RWPE1 (cell line): ENCODE measurements at places on chromosomes 11 and 22.

GRCh38 chr11:73155102-73155501, 13.0 kb upstream of the FCHSD2 start:
- no peak for DNase-seq

GRCh38 chr11:122984186-122985011, 2.8 kb upstream of the BSX start:
- DNase-seq: no peak

DNA sequence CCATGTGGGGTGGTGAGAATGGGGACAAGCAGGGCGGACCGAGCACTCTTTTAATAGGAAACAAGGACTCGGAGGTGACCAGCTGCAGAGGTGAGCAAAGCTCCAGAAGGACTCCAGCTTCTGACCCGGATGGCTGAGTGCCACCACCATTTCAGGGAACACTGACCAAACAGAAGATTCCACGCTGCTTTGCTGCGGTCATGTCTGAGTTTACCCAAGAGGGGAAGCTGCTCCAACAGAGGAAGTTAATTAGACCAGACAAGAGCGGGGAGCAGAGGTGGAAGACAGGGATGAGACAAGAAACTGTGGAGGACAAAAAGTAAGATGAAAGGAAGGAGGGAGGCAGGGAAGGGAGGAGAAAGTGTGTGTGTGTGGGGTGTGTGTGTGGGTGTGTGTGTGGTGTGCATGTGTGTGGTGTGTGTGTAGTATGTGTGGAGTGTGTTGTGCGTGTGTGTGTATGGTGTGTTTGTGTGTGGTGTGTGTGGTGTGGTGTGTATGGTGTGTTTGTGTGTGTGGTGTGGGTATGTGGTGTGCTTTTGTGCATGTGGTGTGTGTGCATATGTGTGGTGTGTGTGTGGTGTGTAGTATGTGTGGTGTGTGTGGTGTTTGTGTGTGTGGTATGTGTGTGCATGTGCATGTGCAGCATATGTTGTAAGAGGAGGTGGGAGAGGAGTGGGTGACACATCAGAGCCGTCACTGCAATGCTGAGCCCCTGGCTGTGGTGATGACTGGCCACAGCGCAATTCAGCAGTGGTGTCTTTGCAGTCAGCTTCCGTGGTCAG, 82.2 kb upstream of the AKIP1 start:
- DNase-seq: no peak

- no peak for DNase-seq
Observed at GRCh38 chr11:57210781-57211180, 26.3 kb downstream of the APLNR start.

- DNase-seq: no peak
Observed at GRCh38 chr22:25655371-25655935, 86.5 kb upstream of the MYO18B start.

DNA sequence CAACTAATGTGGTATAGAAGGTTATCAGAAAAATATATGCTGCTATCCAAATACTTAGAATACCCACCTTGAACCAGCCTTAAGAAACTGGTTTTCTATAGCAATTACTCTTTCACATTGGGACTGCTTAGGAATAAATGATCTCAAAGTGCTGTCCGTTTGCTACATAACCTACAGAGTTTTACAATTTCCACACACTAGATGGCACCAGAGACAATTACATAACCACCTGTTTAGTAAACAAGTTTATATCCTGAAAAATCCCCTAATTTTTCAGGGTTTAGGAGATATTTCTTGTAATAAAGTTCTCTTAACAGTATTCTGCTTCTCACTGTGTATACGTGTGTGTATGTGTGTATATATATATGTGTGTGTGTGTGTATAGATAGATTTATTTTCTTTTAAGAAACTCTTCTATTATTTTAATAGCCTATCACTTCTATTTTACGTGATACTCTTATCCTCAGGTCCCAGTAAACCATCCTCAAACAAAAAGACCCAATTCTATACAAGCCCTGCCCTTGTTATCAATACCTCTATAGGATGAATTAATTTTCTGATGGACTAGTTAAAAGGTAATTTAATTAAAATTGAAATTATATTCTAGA, 6.7 kb upstream of the OR5I1 start:
- peak; percentile 3 for DNase-seq

- DNase-seq: no peak
Observed at GRCh38 chr11:33668468-33668825, 32.2 kb downstream of the C11orf91 start.

DNA sequence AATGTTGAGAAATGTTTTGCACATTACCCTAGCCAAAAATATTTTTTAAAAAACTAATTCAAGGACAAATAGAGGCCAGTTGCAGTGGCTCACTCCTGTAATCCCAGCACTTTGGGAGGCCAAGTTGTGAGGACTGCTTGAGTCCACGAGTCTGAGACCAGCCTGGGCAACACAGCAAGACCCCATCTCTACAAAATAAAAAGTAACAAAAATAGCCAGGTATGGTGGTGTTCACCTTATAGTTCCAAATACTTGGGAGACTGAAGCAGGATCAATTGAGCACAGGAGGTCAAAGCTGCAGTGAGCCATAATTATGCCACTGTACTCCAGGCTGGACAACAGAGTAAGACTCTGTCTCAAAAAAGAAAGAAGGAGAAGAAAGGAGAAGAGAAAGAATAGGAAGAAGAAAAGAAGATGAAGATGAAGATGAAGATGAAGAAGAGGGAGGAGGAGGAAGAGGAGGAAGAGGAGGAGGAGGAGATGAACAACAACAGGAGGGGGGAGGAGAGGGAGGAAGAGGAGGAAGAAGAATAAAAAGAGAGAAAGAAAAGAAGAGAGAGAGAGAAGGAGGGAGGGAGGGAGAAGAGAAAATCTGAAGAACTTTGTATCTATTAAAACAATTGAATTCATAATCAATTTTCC, 136.5 kb downstream of the TTC28 start:
- DNase-seq: no peak

- DNase-seq: no peak
Observed at GRCh38 chr11:40508303-40508702, 951.1 kb downstream of the LRRC4C start.

GRCh38 chr22:46106279-46107022, 43.9 kb upstream of the PPARA start:
- DNase-seq: no peak

DNA sequence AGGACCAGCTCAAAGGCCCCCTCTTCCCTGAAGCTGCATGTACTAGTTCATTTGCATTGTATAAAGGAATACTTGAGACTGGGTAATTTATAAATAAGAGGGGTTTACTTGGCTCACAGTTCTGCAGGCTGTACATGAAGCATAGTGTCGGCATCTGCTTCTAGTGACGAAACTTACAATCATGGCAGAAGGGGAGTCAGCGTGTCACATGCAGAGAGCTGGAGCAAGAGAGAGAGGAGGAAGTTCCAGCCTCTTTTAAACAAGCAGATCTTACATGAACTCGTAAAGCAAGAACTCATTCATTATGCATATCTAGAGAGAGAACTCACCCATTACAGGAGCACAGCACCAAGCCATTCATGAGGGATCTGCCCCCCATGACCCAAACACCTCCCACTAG, 7.1 kb upstream of the HMGXB4 start:
- no peak for DNase-seq

DNA sequence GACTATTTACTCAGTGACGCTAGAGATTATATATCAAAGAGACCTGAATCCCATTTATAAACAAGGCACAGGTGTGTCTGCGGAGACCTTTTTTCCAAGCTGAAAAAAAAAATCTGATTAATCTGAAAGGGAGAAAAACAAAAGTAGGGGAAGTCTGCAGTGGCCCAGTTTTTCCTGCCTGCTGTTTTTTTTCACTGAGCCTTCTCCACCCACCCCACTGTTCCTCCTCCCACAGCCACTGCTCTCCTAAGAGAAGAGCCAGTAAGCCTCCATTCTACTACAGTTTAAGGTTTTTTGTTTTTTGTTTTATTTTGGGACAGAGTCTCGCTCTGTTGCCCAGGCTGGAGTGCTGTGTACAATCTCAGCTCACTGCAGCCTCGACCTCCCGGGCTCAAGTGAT, 18.4 kb downstream of the ARFGAP2 start:
- DNase-seq: no peak

- DNase-seq: peak; percentile 59
Observed at GRCh38 chr11:74319139-74319816, 7.8 kb upstream of the P4HA3 start.

DNA sequence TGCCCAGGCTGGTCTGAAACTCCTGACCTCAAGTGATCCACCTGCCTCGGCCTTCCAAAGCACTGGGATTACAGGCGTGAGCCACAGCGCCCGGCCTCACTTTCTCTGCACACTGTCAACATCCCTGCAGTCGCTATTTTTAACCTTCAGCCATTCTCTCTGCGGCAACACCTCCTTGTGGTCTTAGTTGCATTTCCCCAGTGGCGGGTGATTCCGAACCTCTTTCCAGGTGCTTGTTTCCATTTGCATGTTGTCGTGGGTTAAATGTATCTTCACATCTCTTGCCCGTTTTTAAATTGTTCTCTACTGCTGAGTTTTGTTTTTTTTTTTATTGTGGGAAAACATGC, 2.2 kb upstream of the SCT start:
- no peak for DNase-seq

- DNase-seq: no peak
Observed at GRCh38 chr11:96333191-96333719, 9.7 kb downstream of the MAML2 start.

- DNase-seq: no peak
Observed at GRCh38 chr11:16133867-16134266, 222.5 kb downstream of the SOX6 start.
